Activated T-cell treated with anti-CD3 and anti-CD28 coated beads for 48 hours (primary cell): ENCODE measurements at places on chromosomes 16 and 17.
A peak's percentile ranks its signal among the peaks of the same experiment; 100 is the strongest.

DNA sequence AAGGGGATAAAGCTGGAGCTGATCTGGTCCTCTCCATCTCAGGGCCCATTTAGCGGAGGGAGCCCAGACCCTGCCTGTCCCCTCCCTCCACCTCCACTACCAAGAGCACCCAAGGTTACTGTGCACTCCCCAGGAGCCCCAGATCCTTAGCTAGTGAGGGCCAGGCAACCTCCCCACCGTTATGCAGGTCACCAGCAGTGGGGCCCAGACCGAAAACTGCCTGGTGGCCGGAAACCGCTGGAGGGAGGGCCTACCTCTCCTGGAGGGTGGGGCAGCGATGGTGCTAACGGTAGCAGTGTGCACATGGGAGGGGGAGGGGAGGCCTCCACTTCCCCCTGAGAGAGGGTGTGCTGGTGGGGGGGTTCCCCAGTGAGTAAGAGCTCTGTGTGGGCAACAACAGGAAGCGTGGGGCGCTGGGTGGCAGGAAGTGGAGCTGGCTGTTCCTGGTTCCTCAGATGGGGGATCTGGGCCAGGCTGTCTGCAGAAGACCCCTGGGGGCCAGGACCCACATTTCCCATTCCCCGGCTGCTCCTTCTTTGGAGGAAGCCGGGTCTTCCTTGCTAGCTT lies 4.4 kb downstream of the FMNL1 start:
- peak; percentile 93 for DNase-seq

- DNase-seq = no peak
Measured at GRCh38 chr17:38981636-38982035, 14.4 kb upstream of the FBXO47 start.

DNA sequence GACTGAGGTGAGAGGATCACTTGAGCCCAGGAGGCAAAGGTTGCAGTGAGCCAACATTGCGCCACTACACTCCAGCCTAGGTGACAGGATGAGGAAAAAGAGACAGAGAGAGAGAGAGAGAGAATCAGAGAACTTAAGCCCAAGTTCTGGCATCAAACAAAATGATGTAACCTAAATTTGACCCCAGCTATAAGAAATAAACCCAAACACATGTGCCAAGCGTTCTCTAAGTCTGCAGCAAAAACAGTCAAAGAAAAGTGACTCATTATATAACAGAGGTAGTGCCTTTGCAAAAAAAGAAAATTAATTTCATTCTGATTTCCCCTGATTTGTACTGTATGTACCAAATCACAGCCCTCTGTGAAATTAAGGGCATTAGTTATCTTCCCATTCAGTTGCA lies 89.5 kb downstream of the CDH11 start:
- DNase-seq = no peak

DNA sequence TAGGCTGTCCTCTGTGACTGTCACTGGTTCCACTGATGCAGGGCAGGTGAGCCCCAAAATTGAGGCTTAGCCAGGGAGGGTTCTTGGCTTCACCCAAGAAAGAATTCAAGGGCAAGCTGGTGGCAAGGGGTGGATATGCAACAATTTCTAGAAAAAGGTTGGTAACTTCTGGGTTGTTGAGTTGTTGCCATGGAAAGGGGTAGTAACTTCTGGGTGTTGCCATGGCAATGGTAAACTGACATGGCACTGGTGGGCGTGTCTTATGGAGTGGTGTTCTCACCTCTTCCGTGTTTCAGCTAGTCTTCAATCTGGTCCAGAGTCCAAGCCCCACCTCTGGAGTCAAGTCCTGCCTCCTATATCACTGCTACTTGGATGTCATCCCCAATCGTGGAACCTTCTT lies 9.5 kb upstream of the GUCY2D start:
- no peak for DNase-seq

DNA sequence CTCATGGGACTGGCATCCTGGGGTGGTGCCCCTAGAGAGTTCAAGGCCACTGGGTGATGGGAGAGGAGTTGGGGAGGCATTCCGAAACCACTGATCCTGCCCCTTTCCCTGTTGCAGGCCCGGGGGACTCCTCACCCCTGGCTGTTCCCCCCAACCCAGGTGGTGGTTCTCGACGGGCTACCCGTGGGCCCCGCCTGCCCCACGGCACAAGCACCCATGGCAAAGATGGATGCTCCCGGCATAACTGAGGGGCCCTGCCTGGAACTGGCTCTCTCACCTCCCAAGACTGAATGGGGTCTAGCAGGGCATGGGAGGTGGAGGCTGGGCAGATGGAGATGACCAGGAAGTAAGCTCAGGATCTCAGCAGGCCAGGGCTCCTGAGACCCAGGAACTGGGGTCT lies 6.6 kb downstream of the BTBD17 start:
- no peak for DNase-seq

GRCh38 chr17:72514891-72515290 lies 394.1 kb downstream of the SOX9 start:
- no peak for DNase-seq

DNA sequence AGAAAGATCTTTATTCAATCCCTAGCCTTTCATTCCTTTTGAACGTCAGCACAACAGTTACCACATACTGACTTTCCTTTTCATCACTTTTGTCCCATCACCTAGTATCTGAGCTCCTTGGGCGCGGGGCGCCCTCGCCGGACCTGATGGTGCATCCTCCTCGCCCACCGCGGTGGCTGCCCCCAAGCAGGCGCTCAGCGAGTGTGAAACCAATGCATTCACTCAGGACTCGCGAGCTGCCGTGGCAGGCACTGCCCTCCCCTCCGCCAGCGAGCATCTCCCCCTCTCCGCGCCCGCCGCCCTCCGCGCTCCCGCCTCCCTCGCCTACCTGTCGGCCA lies 756 bp downstream of the KLHL11 start:
- DNase-seq = no peak

DNA sequence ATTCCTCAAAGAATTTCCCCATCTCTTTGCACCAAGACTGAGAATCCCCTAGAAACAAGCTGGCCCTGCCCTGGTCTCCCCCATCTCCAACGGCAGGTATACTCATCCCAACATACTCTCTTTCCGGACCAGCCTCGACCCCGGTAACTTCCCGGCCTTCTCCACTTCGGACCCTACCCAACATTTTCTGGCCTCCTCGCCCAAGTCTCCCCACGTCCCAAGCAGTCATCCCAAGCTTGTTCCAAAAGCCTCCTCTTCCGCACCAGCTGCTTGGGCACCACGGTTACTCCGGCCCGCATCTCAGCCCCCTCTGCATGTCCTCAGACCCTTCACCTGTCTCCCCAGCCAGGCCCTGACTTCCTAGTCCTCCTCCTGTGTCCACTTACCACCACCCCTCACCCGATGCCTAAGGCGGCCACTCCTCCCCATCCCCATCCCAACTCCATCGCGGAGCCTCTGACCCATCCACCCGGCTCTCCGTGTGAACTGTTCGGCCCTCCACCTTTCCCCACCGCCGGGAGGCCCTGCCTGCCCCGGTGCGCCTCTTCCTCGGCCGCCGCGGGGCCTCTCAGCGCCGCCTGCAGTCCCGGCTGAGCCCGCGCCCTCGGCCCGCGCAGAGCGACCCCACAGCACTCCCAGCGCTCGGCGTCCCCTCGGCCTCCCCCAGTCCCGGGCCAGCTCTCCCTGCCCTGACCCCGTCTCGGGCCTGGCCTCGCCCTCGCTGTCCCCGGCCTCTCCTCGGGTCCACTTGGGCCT lies 994 bp downstream of the PITPNA start:
- DNase-seq = peak; percentile 40

DNA sequence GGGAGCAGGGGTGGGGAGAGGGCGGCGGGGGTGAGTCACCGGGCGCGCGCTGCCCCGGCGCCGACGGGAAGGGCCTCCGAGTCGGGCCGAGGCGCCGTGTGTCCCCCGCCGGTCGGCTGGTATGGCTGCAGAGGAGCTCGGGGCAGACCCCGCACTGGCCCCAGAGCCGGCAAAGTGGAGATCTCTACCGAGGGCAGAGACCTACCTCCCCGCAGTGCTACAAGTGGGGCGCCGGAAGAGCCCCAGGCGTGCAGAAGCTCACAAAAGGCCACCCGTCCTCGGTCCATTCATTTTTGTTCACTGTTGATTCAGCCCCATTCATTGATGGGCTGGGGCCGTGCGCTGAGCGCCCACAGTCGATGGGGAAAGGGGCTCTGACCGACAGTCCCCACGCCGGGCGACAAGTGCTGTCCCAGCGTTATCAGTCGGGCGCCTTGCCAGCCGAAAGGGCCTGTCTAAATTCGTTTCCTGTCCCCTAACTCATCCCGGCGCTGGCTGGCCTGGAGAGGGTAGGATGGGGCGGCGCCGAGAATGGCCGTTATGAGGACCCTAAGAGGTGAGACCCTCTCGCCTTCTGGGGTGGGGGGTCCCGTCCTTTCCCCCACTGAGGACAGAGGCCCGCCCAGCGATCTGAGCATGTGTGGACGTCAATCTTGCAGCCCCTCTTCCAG lies 709 bp upstream of the ENO3 start:
- DNase-seq = no peak

GRCh38 chr17:2212400-2212981 lies 91.1 kb downstream of the SMG6 start:
- DNase-seq = no peak

DNA sequence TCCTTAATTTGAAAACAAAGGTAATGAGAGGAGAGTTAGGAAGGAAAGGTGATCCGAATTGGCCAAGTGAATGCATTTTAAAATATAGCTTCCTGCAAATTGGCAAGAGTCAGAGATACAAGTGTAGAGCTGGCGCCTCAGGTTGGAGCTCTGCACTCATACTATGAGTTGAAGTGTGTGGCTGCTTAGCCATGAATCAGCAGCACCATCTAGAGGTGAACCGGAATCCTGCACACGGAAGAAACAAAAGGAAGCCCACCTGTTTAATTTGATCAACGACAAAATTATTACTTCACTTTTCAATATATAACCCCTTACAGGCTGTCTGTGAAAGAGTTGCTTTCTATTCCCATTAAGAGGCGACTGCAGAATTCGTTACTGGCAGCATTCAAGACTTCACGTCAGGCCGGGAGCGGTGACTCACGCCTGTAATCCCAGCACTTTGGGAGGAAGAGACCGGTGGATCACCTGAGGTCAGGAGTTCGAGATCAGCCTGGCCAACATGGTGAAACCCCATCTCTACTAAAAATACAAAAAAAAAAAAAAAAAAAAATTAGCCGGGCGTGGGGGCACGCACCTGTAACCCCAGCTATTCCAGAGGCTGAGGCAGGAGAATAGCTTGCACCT lies 1253.7 kb upstream of the CDH8 start:
- DNase-seq = no peak

DNA sequence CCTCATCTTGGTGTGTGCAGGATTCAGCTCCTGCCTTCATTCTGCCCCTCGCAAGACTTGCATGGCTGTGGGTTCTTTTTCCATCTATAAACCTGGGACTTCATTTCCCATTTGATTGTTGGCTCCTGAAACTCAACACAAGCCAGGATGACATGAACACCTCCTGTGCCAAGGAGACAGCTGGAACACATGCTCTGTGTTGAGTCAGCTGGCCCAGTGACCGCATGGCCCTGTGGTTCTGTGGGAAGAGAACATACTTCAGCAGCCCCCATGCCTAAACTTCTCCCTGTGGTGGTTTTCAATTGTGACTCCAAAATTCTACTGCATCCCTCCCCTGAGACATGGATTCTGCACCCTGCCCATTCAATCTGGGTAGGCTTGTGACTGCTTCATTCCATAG lies 57.9 kb upstream of the FOXF1 start:
- DNase-seq = no peak

DNA sequence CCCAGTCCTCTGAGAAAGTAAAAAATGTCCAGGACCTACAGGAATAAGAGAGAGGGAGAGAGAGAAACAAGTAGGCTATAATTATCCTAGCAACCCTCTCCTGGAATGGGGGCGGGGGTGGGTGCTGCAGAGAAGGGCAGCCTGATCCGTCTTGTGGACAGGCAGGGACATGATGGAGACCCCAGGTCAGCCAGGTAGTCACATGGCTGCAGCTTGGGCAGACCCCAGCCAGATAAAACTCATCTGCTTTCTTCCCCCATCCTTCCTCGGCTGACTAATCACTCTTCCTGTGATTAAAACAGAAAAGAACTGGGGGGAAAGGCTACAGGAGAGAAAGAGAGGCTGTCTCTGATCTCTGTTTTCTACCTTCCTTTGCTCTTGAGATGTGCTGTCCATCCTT lies 32.6 kb downstream of the COPZ2 start:
- no peak for DNase-seq

GRCh38 chr16:56514845-56515244 lies 5.0 kb downstream of the BBS2 start:
- DNase-seq = no peak

- no peak for DNase-seq
Measured at GRCh38 chr16:50279504-50279865, 13.1 kb downstream of the ADCY7 start.

DNA sequence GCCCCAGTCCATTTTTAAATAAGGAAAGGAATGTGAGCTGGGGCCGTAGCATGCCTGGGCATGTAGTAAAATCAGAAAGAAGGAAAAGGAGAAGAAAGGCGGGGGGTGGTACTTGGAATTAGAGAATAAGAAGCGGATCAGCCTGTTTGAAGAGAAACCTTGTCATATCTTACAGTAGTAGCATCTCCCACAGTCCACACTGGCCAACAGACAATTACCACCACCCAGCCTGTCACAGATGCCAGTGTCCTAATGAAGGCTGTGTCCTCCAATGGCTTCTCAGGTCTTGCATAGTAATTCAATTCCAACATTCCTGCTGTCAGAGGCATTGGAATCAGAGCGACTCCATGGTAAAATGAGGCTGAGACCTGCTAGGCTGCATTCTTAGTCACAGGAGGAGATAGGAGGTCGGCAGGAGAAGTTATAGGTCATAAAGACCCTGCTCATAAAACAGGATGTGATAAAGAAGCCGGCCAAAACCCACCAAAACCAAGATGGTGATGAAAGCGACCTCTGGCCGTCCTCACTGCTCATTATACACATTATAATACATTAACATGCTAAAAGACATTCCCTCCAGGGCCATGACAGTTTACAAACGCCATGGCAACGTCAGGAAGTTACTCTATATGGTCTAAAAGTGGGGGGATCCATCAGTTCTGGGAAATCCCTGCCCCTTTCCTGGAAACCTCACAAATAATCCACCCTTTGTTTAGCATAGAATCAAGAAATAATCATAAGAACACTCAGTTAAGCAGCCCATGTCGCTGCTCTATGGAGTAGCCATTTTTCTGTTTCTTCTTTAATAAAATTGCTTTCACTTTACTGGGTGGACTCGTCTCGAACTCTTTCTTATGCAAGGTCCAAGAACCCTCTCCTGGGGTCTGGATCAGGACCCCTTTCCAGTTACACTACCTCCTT lies 9.6 kb upstream of the AKAP10 start:
- DNase-seq = no peak

DNA sequence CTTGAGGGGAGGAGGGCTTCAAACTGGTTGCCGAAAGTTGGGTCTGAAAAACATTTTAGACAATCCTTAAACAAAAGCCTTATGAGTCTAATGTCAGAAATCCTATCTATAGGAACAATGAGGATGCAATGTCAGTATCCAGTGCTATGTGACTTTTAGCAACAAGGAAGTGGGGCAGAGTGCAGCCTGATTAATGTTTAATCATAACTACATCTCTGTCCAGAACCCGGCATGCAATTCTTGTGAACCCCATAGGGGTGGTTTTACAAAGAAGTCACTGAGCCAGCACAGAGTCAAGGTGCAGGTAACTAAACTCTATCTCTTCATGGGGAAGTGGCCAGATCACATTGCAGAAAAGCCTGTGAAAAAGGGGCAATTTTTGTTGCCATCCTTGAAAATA lies 267.5 kb downstream of the HS3ST4 start:
- no peak for DNase-seq
